ENCODE measurements at places on chromosomes 5 and 9.

GRCh38 chr5:168755548-168756093, 176.5 kb upstream of the PANK3 start:
- DNase-seq = no peak

DNA sequence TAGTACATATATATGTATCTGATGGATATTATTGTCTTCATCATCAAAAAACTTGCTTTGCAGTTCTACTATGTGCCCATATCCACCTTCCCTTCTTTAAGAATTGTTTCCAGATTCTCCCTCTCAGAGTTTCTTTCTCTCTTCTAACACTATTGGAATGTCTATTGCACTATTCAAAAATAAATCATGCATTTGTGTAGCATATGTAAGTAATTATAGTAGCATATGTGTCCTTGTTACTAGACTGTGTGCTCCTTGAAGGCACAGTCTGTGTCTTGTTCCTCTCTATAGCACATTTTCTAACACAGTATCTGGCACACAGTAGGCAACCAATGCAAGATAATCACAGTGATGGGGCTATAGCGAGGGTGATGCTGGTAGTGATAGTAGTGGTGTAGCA, 43.4 kb upstream of the TRIM32 start:
- no peak for DNase-seq

DNA sequence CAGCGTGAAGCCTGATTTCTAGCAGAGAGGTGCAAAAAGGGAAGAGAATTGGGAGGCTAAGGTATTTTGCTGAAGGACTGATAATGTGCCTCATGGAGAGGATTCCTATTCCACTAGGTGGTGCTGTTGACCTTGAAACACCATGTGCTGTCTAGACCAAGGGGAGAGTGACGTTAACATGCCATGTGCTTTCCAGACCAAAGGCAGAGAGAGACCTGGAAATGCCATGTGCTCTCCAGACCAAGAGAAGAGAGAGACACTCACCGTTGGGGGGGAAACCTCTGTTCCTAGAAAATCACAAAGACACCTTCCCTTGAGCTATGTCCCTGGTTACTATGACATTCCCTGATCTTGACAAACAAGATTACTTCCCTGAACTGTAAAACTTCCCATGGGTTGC, 286.0 kb upstream of the TUSC1 start:
- peak; percentile 64 for DNase-seq

- peak; percentile 61 for DNase-seq
These were observed 782 bp downstream of the BICD2 start for GRCh38 chr9:92763721-92764380.

- no peak for DNase-seq
These were observed 72.4 kb downstream of the NNT start for GRCh38 chr5:43675357-43675756.

- DNase-seq = no peak
These were observed 1319.3 kb downstream of the MAT2B start for GRCh38 chr5:164824671-164825070.

DNA sequence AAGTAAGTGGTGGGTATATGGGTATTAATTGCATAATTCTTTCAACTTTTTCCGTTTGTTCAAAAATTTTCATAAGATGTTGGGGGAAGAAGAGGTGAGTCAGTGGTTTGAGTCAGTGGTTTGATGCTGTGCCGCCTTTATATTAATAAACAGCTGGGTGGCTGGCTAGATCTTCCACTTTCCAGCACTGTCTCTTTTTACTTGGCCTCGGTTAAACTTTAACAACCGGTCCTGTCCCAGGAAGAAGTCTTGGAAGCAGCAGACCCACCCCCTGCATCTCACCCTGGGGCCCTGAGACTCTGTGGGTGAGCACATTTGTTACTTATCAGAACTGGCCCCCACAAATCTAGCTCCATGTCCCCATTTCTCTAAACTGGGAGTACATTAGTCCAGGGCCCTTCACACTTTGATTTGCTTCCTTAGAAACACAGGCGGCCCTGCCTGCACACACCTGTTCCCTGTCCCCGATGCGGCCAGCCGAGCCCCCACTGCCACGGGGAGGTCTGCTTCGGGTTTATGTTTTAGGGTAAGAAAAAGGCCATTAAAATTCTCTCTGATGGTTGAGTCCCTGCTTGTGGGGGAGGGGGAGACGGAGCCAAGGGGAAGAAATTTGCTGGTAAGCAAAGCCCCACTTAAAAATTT, 90.7 kb downstream of the PTCH1 start:
- DNase-seq = no peak

DNA sequence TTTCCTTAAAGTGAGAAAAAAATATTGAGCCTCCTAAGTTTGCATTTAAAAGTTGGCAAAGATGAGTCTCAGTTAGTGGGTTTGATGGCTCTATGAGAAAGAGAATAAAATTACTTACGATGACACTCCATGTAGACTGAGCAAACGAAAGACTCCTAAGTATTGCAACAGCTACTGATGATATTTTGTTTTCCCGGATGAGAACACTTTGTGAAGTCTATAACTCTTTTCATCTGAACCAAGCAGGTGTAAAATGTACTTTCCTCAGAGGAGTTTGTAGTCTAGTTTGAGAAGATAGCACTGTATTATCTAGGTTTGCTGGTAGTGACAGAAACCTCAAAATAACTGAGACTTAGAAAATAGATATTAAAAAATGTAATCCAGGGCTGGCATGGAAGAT, 1.7 kb upstream of the ITK start:
- DNase-seq = no peak

- no peak for DNase-seq
These were observed 65.7 kb downstream of the ADAMTS2 start for GRCh38 chr5:179279347-179280094.

DNA sequence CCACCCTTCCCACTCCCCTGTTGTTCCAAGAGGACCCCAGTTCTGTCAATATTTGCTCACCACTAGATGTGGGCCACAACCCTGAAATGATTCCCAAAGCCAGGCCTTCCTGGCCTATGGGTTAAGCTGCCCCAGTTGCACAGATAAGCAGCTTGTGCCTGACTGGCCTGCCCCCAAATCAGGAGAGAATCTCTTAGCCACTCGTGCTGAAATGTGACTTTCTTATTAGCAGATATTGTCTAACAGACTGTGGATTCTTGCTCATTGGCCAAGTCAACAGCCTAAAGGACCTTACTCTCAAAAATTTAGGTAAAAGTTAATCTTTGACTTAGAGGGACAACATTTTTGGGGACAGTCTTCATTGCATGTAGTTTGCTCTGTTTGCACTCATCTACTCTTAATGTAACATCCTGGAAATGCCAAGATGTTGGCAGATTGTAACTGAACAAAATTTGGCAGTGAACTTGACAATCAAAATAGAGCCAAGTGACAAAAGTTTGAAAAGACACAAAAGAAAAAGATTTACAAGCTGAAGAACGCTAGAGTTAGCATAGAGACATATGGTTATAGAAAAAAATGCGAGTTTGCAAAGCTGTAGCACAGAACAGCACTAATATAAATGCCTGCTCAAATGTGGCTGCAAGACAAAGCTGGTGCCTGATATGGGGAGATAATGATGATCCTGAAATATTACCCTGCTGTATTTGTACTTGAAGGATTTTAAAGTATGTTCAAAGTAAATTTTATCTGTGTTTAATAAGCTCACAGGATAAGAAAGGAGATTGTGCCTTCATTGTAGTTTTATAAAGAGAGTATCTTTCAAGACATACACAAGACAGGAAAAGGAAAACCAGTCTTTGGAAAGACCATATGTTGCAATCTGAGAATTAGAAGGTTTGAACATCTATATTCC, 29.0 kb upstream of the FSD1L start:
- DNase-seq = no peak

DNA sequence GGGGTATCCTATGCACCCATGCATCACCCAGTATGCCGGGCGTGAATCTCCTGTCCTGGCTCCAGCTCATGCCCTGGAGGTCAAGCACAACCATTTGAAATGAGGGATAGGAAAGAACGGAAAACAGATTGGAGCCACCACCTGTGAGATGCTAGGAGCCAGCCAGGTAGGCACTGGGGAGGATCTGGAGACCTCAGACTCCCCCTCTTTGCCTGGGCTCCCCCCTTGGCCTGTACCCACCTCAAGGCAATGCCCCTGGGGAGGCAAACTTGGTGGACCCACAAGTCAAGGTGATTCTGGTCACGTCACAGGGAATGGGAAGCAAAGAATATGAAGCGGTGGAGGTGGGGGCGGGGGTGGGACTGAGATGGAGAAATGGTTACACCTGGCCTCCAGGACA, 92.6 kb downstream of the PAX5 start:
- DNase-seq = no peak

- DNase-seq = no peak
These were observed 13.4 kb upstream of the LTC4S start for GRCh38 chr5:179780362-179780761.

DNA sequence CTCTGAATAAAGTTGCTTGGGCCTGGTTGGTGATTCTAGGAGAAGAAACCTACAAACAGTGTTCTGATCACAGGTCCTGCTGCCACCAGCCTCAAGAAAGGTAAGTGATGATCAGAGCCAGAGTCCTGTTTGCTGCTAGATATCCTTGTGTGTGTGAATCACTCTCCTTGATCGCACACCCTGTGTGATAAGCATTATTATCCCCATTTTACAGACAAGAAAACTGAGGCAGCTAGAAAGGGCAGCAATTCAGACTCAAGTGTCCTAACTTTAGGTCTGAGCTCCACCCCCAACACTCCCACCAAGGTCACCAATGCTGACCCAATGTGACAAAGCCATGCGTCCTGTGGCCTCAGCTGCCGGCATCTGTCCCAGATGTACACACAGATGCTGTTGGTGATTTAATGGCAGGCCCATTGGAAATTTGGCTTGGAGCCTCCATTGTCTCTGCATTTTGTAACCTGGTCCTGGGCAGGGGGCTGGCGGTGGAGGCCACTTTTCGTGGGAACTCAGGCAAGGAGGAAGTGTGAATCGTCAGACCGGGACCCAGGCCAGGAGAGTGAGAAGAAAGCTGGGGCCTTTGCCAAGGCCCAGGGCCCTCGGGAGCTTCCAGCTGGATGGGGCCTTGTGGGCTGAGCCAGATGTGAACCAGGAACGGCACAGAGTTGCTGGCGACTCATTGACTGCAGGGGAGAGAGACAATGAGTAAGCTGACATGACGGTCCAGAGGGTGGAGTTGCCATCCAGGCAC, 29.8 kb upstream of the GGTA1 start:
- DNase-seq = peak; percentile 55

DNA sequence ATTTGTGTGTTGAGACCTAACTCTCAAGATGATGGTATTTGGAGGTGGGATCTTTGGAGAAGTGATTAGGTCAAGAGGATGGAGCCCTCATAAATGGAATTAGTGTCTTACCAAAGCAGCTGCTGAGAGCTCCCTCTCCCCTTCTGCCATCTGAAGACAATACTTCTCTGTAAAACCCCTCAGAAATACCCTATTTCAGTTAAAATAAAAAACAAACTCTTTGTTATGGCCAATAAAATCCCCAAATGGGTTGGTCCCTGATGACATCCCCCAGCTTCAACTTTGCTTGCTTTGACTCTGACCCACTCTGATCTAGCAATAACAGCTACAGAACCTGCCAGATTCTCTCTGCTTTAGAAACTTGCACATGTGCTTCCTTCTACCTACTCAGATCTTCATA, 100.9 kb downstream of the SNCAIP start:
- no peak for DNase-seq

GRCh38 chr5:167639273-167639672, 652.2 kb upstream of the WWC1 start:
- no peak for DNase-seq

- no peak for DNase-seq
These were observed 461.1 kb upstream of the CYLC2 start for GRCh38 chr9:102534031-102534430.

- no peak for DNase-seq
These were observed 41.0 kb downstream of the DMRT1 start for GRCh38 chr9:882416-882924.

DNA sequence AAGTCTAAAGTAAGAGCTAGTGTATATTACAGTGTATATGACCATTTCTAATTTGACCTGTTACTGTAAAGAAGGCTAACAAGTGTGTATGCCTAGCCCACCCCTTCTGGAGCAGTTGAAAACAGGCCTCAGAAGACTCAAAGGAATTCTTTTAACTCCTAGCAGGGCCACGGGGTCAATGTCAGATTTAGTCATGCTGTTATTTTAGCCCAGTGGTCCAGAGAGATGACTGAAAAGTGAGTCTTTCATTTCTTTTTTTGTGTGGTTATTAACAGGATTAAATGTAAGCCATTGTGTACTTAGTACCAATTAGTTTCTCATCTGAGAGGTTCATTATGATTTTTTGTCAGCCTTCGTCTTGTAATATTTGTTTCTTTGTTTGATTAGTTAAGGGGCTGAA, 24.4 kb downstream of the ZCCHC7 start:
- DNase-seq = no peak

GRCh38 chr5:22549876-22550671, 303.1 kb downstream of the CDH12 start:
- DNase-seq = no peak

DNA sequence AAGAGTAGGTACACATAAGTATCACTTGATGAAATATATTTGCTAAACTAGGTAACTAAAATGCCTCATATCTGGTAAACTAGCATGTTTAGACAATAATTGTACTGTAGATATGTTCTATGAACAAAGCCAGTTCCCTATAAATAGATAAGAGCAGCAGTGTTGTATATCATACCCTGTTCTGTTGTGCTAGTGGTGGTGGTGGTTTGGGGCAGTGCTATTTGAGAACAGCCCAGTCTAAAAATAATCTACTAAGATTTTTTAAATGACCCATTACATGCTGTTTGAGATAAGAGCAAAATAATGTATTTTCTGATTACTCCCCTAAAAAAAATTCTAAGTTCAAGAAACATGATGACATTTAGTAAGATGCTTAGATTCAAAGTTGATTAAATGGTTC, 829.2 kb upstream of the DMAC1 start:
- DNase-seq = no peak

DNA sequence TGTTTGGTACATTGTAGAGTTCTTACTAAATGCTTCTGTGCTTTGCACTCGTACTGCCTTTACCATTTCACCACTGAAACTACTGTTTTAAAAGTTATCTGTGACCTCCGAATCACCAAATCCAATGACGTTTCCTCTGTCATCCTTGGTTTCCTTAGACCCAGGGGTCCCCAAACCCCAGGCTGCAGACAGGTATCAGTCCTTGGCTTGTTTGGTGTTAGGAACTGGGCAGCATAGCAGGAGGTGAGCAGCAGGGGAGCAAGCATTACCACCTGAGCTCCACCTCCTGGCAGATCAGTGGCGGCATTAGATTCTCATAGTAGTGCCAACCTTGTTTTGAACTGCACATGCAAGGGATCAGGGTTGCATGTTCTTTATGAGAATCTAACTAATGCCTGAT, 26.8 kb upstream of the APC start:
- no peak for DNase-seq

GRCh38 chr5:2182020-2182419, 299.3 kb upstream of the IRX4 start:
- DNase-seq = no peak
